ENCODE measurements at places on chromosomes 4 and X.
A peak's percentile ranks its signal among the peaks of the same experiment; 100 is the strongest.

DNA sequence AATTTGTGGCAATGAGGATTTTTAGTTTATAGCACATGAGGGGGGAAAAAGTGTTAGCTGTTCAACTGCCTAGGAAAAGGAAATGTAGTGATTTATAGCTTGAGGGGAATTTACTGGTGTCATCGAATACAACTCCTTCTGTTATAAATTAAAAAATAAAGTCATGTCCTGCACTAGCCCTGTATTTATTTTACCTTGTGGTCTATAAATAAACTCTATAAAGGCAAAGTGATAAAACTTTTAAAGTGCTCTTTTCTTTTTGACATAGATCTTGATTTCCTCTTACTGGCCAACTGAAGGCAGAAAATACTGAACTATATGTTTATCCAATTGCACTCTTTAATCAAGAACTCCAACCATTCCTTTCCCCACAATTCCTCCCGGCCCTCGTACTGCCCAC is 672.1 kb upstream of the SLIT2 start:
- no peak for DNase-seq

DNA sequence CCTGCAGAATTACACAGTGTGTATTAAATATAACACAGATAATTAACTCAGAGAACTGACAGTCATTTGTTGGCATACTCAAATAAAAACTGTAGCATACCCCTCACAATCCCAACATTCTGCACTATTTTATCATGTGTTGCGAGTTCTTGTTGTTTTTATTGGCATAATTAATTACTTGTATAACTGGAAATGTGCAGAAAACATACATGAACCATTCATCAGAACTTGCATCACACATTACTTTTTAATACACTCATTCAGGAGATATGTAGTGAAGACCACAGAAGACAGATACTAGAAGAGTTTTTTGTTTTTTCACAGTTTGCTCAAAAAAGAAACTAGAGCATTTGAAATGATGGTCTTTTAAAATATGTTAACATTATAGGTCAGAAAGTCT is 74.6 kb upstream of the NEIL3 start:
- peak; percentile 15 for DNase-seq

GRCh38 chrX:134416087-134416486 is 43.9 kb upstream of the HPRT1 start:
- no peak for DNase-seq

- no peak for DNase-seq
These were observed 1.4 kb downstream of the ZFX start for GRCh38 chrX:24150898-24151297.

GRCh38 chrX:154091678-154092077 is 5.8 kb downstream of the MECP2 start:
- no peak for DNase-seq

DNA sequence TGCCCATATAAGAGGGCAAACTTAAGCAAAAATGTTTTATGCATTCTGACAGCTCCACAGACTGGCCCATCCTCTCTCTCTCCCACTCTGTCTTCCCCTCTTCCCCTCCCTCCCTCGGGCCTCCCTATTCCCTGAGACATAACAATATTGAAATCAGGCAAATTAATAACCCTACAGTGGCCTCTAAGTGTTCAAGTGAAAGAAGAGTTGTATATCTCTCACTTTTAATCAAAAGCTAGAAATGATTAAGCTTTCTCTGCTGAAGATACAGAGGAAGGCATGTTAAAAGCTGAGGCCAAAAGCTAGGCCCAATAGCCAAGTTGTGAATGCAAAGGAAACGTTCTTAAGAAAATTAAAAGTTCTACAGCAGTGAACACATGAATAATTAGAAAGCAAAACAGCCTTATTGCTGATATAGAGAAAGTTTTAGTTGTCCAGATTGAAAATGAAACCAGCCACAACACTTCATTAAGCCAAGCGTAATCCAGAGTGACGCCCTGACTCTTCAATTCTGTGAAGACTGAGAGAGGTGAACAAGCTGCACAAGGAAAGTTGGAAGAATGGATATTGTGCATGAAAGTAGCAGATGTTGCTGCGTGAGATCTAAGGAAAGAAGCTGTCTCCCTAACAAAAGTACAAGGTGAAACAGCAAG is 54.9 kb downstream of the USO1 start:
- DNase-seq: no peak

GRCh38 chr4:57499786-57500185 is 389.6 kb upstream of the IGFBP7 start:
- DNase-seq: peak; percentile 24

GRCh38 chrX:15947648-15948317 is 93.2 kb upstream of the AP1S2 start:
- DNase-seq: no peak

- DNase-seq: no peak
These were observed 38.4 kb downstream of the NOP14 start for GRCh38 chr4:2924765-2925301.

GRCh38 chr4:152102436-152103000 is 341.7 kb upstream of the GATB start:
- no peak for DNase-seq

- no peak for DNase-seq
These were observed 69.2 kb upstream of the ADRA2C start for GRCh38 chr4:3697033-3697432.

DNA sequence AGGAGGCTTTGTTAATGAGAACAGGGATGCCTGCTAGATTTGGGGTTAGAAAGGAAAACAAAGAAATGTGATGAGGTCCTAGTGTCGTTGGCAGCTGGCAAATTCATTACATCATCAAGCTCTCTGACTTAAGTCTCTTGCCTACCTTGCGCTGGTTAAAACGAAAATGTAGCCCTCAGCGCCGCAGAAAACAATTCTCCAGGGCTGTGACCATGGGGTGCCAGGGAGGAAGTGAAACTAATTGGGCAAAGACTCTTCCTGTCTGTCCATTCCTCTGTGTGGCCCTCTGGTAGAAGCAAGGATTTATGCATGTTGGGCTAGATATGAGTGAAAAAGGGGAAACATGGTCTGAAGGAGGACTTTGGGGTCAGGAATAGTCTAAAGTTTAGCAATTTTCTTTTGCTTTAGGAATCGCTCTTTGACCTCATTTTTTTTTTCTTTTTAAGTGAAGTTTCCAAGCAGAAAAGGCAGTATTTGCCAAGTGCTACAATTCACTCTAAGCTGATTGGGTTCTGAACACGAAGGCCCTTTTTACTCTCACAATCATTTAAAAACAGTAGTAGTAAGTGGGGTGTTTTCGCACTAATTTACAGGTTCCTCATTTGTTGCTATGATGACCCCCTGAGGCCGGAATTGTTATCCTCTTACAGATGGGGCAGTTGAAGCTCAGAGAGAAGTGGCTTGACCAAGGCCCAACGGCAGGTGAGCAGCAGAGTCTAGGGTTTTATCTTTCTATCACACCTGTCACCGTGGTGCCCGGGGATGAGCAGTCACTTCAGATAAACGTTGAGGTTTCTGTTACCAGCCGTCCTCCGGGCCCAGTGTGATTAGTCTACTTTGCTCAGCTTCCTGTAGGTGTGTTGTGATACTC is 27.3 kb upstream of the CHRNA9 start:
- DNase-seq: no peak

DNA sequence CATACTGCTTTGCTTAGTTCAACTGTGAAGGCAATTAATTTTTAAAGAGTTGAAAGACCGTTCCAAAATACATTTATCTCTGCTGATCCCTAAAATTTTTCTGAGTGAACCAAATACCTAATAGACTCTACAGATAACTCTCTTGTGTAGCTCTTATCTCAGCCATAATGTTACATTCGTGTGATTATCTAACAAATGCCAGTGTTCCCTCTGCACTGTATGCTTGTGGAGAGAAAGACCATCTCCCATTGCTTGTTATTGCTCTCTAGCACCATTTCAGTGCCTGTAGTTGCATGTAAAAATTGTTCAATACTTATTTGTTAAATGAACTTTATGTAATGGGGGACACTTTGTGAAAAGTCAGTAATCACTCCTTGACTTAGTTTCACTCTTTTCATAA is 81.3 kb upstream of the ATOH1 start:
- no peak for DNase-seq

DNA sequence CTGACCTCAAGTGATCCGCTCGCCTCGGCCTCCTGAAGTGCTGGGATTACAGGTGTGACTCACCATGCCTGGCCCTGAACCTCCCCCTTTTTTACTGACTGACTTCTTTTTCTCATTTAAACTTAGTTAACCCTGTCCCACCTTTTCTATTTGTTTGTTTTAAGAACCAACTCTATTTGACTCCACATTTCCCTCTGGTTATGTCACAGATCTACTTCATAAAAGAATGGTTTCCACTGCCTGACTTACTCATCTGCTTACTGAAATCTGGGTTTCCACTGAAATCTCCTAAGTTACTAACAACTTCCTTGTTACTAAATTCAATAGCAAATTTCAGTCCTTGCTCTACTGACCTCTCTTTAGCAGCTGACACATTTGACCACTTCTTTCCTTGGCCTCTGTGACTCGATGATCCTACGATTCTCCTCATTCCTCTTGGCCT is 28.0 kb upstream of the NSUN7 start:
- no peak for DNase-seq

DNA sequence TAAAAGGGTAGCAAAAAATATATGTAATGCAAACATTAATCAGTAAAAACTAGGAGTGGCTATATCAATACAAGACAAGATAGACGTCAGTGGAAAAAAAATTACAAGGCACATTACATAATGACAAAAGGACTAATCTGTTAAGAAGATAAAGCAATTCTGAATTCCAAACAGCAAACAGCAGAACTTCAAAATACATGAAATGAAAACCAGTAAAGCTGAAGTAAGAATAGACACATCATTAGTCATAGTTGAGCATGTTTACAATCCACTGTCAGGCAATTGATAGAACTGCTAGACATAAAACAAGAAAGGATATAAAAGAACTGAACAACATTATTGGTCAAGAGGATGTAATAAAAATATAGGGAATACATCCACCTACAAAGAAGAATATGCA is 12.2 kb downstream of the SULT1B1 start:
- no peak for DNase-seq

DNA sequence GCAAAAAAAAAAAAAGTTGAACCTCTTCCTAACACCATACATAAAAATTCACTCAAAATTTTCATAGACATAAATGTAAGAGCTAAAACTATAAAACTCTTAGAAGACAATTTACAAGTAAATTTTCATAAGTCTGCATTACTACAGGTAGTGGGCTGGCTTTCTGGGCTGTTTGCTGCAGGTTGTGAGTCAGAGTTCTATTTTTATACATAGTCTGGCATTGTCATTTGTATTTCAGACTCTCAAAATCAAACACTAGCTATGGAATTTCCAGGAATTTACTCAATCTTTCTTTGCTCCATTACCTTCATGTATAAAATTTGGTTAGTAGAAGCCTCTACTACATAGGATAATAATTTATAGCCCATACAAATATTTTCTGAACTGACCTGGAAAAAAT is 227.2 kb downstream of the COX18 start:
- no peak for DNase-seq

DNA sequence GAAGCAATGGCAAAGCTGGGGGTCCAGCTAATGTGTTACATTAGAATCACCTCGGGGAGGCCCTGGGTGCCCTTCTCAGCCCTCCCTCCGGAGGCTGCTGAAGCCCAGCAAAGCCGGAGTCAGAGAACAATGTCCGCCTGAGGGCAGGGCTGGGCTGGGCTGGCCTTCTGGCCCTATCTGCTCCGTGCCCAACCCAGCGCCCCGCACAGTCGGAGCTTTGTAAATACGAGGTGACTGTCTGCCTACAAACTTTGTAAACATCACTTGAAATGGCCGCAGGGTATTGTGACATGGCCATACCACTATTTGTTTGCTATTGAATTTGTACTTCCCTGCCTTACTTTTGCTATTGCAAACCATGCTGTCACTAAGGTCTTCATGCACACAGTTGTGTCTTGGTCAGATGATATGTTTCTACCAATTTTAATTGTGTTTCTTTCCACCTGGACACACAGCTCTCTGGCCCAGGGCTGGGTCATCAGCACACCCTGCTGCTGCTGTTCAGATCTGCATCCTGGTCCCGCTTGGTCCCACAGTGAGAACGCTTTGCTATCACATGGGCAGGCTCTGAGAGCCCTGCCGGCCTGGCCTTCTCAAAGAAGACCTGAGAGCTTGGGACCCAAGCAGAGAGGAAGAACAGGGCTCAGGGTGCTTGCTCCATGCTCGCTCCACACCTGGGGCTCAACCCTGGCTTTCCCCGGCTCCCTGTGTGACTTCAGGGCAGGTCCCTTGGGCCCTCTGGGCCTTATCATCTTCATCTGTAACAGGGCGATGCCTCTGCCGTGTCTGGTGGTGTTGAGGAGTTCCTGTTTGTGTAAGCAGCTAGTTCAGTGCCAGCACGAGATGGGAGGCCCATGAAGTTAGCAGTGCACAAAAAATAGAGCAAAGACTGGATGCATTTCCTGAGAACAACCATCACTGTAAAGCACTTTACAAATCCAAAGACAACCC is 2.3 kb downstream of the S100P start:
- no peak for DNase-seq

DNA sequence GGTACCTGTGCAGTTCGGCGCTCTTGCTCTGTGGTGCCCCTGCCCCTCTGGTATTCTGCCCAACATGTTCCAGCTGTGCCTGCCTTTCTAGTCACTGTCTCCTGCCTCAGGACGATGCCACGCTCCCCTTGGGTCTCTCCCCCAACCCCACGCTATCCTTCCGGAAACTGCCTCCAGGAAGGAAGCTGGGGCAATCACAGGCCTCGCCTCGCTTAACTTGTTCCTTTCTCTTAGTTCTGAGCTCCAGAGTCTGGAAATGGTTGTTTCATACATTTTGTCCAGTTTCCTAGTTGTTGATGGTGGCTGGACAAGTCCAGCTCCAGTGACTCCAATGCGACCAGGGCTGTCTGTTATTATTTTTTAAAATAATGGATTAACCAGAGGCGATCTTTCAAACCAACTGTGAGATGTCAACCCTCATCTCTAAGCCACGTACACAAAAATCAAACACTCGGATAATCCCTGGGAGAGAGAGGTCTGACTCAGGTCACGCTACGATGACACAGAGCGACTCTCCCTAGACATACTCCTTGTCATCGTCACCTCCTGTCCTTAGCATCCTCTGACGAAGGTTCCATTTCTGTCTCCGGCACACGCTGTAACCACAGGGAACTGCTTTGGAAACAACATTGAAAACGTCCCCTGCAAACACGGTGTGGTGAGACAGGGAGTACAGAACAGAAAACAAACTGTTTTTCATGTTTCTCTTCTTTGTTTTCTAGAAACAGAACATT is 62.5 kb downstream of the ABLIM2 start:
- no peak for DNase-seq

DNA sequence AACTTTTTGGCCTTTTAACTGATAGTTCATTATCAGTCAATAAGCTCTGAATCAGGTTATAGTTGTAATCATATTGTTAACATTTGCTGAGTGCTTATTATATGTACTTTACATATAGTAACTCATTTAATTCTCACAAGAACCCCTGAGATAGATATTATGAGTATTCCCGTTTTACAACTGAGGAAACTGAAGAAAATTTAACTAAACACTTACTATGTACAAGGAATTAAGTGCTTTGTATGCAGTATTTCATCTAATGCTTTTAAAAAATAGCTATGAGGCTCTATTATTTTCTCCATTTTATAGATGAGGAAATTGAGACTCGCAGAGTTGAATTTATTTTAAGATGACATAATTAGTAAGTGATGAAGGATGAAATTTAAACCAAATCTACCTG is 27.7 kb upstream of the FGF2 start:
- no peak for DNase-seq
